ENCODE measurements at places on chromosomes 2 and 18.
A peak's percentile ranks its signal among the peaks of the same experiment; 100 is the strongest.

- no peak overlapping the region for H3K4me3 ChIP-seq
- no peaks in the 10 kb centered on the region for H3K4me1 ChIP-seq
- H3K27me3 ChIP-seq, result no peaks in the 10 kb centered on the region
- DNase-seq, result peak; percentile 26
Observed at GRCh38 chr18:45910405-45911023, 56.6 kb downstream of the EPG5 start.

GRCh38 chr2:3930246-3930645, 226.9 kb downstream of the DCDC2C start:
- H3K36me3 ChIP-seq, result no peaks in the 10 kb centered on the region
- no peaks in the 10 kb centered on the region for H3K27me3 ChIP-seq
- no peak overlapping the region for H3K4me3 ChIP-seq

DNA sequence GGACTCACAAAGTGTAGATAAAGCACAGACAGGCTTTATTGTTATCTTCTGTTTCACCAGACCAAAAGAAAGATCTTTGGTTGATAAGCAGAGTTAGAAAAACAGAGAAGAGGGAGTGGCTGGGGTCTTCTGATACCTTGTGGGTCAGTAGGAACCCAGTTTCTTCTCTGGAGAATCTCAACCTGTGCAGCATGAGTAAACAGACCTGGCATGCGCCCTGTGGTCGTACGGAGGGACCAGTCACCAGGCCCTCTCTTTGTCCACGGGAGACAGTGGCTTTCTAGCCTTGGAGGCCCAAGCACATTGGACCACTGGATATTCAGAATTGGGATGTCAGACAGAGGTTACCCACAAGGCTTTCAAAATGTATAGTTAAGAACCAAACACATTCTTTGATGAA, 418.9 kb upstream of the FANCL start:
- H3K4me3 ChIP-seq, result no peak overlapping the region
- H3K27me3 ChIP-seq, result no peaks in the 10 kb centered on the region
- H3K4me1 ChIP-seq, result no peaks in the 10 kb centered on the region
- H3K27ac ChIP-seq, result no peak overlapping the region
- DNase-seq, result no peak
- H3K36me3 ChIP-seq, result no peaks in the 10 kb centered on the region

DNA sequence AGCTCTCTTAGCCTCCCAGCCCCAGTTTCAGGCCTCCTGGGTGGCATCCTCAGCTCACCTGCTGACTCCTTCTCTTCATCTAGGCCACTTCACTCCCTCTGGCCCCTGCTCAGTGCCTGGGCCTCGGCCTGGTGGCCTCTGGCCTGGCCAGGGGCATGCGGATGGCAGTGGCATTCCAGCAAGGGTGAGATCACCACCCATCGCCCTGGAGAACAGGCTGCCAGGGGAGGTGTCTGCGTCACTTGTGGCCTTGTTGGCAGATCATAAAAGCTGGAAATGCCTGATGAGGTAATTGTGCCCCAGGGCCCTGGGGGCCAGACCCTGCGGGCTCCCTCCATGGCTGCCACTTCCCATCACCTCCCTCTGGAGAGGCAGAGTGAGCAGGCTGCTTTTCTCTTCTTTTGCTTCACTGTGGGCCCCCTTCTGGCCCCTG, 72.5 kb upstream of the SMAD2 start:
- no peak for DNase-seq
- H3K4me1 ChIP-seq, result peaks cover 37% of the 10 kb centered on the region

- H3K36me3 ChIP-seq, result no peaks in the 10 kb centered on the region
- no peak overlapping the region for H3K4me3 ChIP-seq
- H3K4me1 ChIP-seq, result no peaks in the 10 kb centered on the region
- DNase-seq, result peak; percentile 65
- H3K27ac ChIP-seq, result no peak overlapping the region
Observed at GRCh38 chr2:72770879-72771461, 54.9 kb downstream of the EXOC6B start.

GRCh38 chr2:13745330-13745729, 887.2 kb upstream of the LRATD1 start:
- H3K27me3 ChIP-seq, result no peaks in the 10 kb centered on the region
- no peaks in the 10 kb centered on the region for H3K4me1 ChIP-seq
- no peaks in the 10 kb centered on the region for H3K36me3 ChIP-seq
- H3K4me3 ChIP-seq, result no peak overlapping the region
- no peak for DNase-seq

DNA sequence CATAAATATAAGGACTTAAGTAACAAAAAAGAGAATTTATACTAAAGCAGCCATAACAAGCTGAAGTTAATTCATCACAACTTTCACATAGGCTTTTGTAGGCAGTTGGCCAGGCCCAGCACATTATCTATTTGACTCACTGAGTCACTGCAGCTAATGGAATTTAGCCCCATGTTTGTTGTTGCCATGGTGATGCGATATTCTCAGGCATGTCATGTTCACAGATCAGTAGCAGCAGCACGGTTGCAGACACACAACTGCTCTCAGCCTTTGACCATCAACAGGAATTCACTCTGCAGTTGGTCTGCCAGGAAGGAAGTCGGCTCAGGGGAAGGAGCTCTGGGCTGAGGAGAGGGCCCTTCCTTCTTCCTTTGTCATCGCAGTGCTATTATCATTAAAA, 639.8 kb downstream of the TMEM182 start:
- no peaks in the 10 kb centered on the region for H3K36me3 ChIP-seq
- H3K27me3 ChIP-seq, result no peaks in the 10 kb centered on the region
- no peaks in the 10 kb centered on the region for H3K4me1 ChIP-seq
- DNase-seq, result no peak

GRCh38 chr2:43984533-43984932, 11.3 kb downstream of the LRPPRC start:
- DNase-seq, result no peak
- H3K27ac ChIP-seq, result no peak overlapping the region
- H3K27me3 ChIP-seq, result no peaks in the 10 kb centered on the region
- H3K36me3 ChIP-seq, result peaks cover 51% of the 10 kb centered on the region
- H3K4me1 ChIP-seq, result no peaks in the 10 kb centered on the region

GRCh38 chr18:49227001-49227380, 233.5 kb downstream of the DYM start:
- H3K27me3 ChIP-seq, result no peaks in the 10 kb centered on the region
- no peak overlapping the region for H3K4me3 ChIP-seq
- H3K36me3 ChIP-seq, result peaks cover 21% of the 10 kb centered on the region
- H3K4me1 ChIP-seq, result peaks cover 22% of the 10 kb centered on the region

DNA sequence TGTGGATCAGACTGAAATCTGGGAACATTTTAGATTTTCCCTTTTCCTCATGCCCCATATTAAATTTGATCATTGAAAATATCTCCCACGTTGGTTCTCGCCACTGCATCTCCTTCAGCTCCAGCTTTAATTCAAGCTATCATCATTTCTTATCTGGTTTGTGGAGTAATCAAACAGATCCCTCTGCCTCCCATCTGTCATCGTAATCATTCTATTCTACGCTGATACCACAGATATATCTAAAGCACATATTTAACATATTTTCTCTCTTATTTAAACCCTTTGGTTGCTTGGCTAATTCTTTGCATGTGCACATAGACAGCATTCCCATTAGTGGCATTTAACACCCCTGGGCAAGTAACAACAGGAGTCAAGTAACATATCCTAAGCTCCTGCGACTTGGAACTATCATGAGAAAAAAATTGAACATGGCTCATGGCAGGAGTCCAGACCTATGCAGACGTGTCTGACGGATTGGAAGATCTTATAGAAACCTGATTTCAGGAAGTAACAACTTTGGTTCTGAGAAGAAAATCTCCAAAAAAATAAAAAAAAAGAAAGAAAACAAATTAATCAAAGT, 158.8 kb upstream of the KYNU start:
- no peaks in the 10 kb centered on the region for H3K27me3 ChIP-seq
- H3K4me3 ChIP-seq, result no peak overlapping the region
- H3K4me1 ChIP-seq, result no peaks in the 10 kb centered on the region
- H3K27ac ChIP-seq, result no peak overlapping the region
- no peak for DNase-seq
- H3K36me3 ChIP-seq, result no peaks in the 10 kb centered on the region

- no peak overlapping the region for H3K4me3 ChIP-seq
- DNase-seq, result no peak
- H3K4me1 ChIP-seq, result no peaks in the 10 kb centered on the region
Observed at GRCh38 chr2:215930505-215931253, 82.7 kb downstream of the MREG start.

DNA sequence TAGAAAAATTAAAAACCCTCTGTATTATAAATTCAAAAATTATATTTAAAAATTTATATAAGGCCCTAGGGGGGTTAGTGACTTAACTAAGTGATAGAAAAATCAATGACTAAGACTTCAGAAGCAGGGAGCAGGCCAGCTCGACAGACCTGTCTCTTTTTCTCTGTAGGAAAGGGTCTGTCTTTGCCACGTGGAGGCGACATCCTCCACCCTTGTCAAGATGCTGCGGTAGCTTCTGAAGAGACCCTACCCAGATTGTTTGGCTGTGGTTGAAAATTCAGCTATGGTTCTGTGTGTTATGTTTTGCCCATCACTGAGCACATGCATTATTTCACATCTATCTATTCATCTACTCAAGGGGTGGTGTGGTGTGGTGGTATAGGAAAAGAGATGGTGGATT, 8.2 kb upstream of the SLC4A3 start:
- H3K36me3 ChIP-seq, result peaks cover 30% of the 10 kb centered on the region
- H3K4me3 ChIP-seq, result no peak overlapping the region
- no peaks in the 10 kb centered on the region for H3K27me3 ChIP-seq
- no peak for DNase-seq
- no peak overlapping the region for H3K27ac ChIP-seq

- H3K27me3 ChIP-seq, result no peaks in the 10 kb centered on the region
- peaks cover 18% of the 10 kb centered on the region for H3K36me3 ChIP-seq
- H3K4me3 ChIP-seq, result peak overlapping the region; percentile 89
- peak overlapping the region; percentile 50 for H3K27ac ChIP-seq
Observed at GRCh38 chr2:241686324-241686649, 328 bp downstream of the DTYMK start.

DNA sequence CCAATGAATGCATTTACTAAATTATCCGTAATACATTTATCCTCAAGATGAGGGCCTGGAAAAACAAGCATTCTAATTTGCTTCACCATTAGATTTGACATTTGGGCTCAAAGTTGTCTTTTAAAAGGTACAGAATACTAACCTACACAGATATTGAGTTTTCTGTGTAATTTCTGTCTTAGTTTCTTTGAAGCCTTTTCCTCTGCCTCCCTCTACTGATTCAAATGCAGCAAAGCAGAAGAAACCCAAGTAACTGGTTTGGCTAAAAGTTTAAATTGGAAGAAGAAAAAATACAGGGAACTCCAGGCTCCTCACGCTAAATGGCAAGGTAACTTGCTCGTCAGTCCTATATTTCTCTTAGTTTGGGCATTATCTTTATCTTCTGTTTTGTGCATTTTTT, 53.3 kb upstream of the SLC5A7 start:
- no peak overlapping the region for H3K4me3 ChIP-seq
- no peaks in the 10 kb centered on the region for H3K36me3 ChIP-seq
- DNase-seq, result no peak
- H3K27me3 ChIP-seq, result no peaks in the 10 kb centered on the region
- no peak overlapping the region for H3K27ac ChIP-seq

DNA sequence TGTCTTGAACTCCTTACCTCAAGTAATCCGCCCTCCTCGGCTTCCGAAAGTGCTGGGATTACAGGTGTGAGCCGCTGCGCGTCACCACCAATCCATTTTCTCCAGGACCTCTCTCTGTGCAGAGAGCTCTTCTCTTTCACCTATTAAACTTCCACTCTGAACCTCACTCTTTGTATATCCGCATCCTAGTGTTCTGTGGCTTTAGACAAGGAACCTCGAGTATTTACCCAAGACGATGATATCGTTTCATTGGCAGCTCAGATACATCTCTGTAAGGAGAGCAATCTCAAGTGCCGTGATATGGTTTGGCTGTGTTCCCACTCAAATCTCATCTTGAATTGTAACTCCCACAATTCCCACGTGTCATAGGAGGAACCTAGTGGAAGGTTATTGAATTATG, 15.1 kb upstream of the WDR33 start:
- no peak overlapping the region for H3K27ac ChIP-seq
- H3K4me1 ChIP-seq, result peaks cover 12% of the 10 kb centered on the region
- H3K4me3 ChIP-seq, result no peak overlapping the region
- DNase-seq, result no peak
- H3K27me3 ChIP-seq, result no peaks in the 10 kb centered on the region

DNA sequence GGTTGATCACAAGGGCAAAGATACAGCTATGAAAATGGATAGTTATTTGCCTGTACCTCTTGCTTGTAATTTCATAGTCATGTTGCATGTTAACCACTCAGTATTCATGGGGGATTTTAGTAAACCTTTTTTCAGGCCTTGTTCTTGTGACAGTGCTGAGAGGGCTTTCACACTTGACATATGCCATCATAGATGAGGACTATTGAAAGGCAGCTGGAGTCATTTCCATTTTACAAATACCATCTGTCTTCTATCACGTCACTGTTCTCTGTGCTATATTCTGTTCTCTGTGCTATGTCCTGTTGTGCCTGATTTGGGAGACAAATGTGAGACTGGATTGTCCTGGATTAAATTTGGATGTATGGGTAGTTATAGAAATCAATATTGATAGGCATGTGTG, 131.7 kb downstream of the LYPD6B start:
- no peak overlapping the region for H3K27ac ChIP-seq
- DNase-seq, result no peak
- peaks cover 14% of the 10 kb centered on the region for H3K4me1 ChIP-seq
- H3K27me3 ChIP-seq, result no peaks in the 10 kb centered on the region
- no peak overlapping the region for H3K4me3 ChIP-seq

DNA sequence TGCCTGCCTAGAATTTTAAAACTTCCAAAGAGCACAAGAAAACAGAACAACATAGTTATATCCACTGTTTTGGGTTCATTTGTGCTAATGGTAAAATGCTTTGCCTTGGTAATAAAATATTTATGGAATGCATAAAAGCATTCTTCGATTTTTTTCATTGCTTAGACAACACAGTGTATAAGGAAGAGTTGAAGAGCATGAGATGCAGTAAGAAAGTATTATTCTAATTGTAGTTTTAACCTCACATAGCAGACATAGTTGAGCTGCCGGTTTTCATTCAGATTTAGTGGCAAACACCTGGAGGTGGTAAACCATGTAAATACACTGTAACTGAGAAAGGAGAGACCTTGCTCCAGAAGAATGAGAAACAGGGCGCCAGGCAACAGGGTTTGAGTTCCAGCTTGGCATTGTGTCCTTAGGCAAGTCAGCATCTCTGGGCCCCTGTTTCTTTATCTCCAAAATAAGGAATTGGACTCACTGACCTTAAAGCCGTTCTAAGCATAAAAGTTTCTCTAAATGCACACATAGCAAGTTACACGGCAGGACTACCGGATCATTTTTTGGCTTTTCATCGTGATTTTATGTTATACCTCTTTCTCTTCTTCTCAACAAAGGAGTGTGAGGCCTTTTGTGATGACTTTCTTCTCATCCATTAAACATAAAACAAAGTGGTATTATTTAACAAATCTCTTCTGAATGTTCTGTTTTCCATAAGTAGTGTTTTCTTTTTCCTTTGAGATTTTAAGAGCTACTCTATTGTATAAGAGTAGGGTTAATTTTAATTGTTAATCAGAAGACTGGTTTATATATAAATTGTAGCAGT, 7.9 kb downstream of the UGP2 start:
- peaks cover 22% of the 10 kb centered on the region for H3K4me1 ChIP-seq
- no peak overlapping the region for H3K4me3 ChIP-seq
- H3K27me3 ChIP-seq, result no peaks in the 10 kb centered on the region
- no peak overlapping the region for H3K27ac ChIP-seq

GRCh38 chr2:24489465-24490180, 1.4 kb upstream of the NCOA1 start:
- H3K4me3 ChIP-seq, result peak overlapping the region; percentile 46
- no peak for DNase-seq
- no peaks in the 10 kb centered on the region for H3K36me3 ChIP-seq
- peak overlapping the region; percentile 87 for H3K27ac ChIP-seq
- H3K4me1 ChIP-seq, result peaks cover 41% of the 10 kb centered on the region

All from CD14-positive monocyte (primary cell).